ENCODE measurements at places on chromosomes 2 and 18.

GRCh38 chr18:46422552-46423055 is 234.4 kb downstream of the LOXHD1 start:
- DNase-seq = no peak
- H3K27me3 ChIP-seq = peaks cover 11% of the 10 kb centered on the region
- no peak overlapping the region for H3K27ac ChIP-seq

DNA sequence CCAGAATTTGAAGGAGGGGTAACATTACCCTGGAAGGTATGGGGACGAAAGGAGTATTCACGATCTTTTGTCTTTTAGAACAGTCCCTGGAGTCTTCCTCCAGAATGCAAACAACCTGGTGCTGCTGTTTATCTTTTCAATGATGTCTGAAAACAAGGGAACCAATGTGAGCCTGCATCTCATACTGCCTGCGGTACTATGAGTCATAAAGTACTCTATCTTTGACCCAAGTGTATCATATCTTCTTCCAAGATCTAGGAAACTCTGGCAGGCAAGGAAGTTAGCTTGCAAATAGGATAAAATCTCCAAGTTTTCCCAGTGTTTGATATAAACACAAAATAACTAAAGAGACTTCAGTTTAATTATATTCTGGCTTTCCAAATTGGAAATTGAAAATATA is 968.5 kb downstream of the LRP1B start:
- no peaks in the 10 kb centered on the region for H3K4me1 ChIP-seq
- no peak overlapping the region for H3K4me3 ChIP-seq
- no peak for DNase-seq
- H3K27me3 ChIP-seq = no peaks in the 10 kb centered on the region
- H3K27ac ChIP-seq = no peak overlapping the region
- no peaks in the 10 kb centered on the region for H3K36me3 ChIP-seq

DNA sequence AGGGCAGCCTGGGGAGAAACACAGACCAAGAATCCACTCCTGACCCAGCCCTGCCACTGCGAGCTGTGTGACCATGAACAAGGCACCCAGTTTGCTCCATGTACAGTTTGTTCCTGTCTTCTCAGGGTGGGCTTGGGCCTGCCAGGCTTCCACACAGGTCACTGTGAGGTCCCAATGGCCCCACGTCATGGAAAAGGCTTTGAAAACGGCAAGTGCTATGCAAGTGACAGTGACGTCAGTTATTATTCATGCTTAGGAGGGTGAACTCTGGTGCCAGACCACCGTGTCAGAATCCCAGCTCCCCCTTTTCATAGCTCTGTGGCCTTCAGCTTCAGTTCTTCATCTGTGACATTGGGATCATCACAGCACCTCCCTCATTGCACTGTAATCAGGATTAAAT is 87.1 kb downstream of the TNS1 start:
- no peak overlapping the region for H3K4me3 ChIP-seq
- no peak overlapping the region for H3K27ac ChIP-seq
- H3K4me1 ChIP-seq = peaks cover 64% of the 10 kb centered on the region
- H3K36me3 ChIP-seq = peaks cover 4% of the 10 kb centered on the region
- peaks cover 18% of the 10 kb centered on the region for H3K27me3 ChIP-seq
- DNase-seq = no peak

GRCh38 chr2:73894475-73894850 is 1.7 kb downstream of the ACTG2 start:
- H3K27me3 ChIP-seq = peaks cover 6% of the 10 kb centered on the region
- H3K4me1 ChIP-seq = no peaks in the 10 kb centered on the region
- peak overlapping the region; percentile 68 for H3K27ac ChIP-seq
- H3K36me3 ChIP-seq = no peaks in the 10 kb centered on the region
- no peak overlapping the region for H3K4me3 ChIP-seq

DNA sequence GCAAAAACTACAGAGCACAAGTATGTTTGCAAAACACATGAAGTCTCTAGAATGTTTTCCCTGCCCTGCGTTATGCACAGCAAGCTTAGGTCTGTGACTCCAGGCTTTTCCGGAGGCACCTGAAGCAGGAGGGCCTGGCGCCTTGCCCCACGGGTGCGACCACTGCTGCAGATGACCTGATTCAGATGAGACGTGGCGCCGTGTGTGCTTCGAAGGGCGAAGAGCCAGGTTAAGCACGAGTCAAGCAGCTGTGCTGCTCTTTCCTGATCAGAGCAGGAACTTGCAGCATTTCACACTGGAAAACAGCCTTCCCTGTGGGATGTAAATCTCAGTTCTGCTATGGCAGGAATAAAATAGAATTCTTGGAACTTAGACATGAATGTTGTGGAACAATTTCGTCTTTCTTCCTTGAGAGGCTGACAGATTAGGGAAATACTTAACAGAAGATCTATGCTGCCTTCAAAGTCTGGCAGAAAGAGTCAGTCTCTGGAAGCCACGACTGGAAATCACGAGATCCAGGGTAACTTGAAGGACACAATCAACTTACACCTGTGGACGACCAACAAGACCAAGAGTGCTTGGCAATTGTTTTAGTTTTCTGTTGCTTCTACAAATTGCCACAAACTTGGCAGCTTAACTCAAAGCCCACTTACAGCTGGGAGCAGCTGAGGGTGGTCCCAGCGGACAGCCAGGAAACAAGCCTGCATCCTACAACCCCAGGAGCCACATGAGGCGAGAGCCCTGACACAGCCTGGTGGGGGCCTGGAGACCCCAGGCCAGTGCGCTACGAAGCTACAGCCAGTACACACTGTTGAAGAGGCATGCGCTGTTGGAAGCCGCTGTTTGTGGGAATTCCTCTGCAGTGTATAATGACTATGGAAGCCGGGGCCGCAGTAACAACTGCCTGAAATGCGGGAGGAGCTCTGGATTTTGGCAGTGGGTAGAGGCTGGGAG is 42.9 kb downstream of the EIPR1 start:
- H3K27ac ChIP-seq = no peak overlapping the region
- H3K4me1 ChIP-seq = peaks cover 13% of the 10 kb centered on the region
- no peak for DNase-seq
- H3K27me3 ChIP-seq = peaks cover 3% of the 10 kb centered on the region
- peak overlapping the region; percentile 25 for H3K4me3 ChIP-seq

GRCh38 chr2:133476286-133476685 is 92.0 kb downstream of the NCKAP5 start:
- H3K27me3 ChIP-seq = no peaks in the 10 kb centered on the region
- no peak for DNase-seq
- no peak overlapping the region for H3K27ac ChIP-seq
- no peak overlapping the region for H3K4me3 ChIP-seq
- H3K4me1 ChIP-seq = no peaks in the 10 kb centered on the region
- H3K36me3 ChIP-seq = no peaks in the 10 kb centered on the region

DNA sequence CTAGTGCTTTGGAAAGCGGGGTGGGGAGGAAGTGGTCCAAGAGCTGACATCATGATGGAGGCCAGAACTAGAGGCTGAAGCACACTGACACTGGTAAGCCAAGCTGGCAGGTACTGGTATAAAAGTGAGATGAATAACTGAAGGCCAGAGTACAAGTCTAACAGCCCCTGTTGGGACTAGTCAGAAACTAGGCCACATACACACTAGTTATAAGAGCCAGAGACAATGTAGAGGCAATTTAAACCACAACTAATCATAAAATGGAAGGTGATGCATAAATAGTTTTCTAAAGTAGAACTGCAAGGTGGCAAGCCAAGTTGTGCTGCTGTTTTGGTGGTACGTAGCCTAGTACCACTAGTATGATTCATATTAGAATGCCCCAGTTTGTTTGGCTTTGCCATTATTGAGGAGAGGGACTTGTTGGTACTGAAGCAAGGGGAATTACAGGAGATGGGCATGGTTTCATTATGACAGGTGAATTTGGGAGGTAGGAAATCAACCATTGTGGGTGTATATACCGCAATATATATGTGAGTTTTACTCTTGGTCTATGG is 57.6 kb downstream of the GDF7 start:
- no peak overlapping the region for H3K4me3 ChIP-seq
- no peak for DNase-seq
- H3K27me3 ChIP-seq = peaks cover 2% of the 10 kb centered on the region

GRCh38 chr18:44897411-44897810 is 216.7 kb downstream of the SETBP1 start:
- H3K4me3 ChIP-seq = no peak overlapping the region
- peaks cover 12% of the 10 kb centered on the region for H3K36me3 ChIP-seq
- peak overlapping the region; percentile 7 for H3K27ac ChIP-seq

DNA sequence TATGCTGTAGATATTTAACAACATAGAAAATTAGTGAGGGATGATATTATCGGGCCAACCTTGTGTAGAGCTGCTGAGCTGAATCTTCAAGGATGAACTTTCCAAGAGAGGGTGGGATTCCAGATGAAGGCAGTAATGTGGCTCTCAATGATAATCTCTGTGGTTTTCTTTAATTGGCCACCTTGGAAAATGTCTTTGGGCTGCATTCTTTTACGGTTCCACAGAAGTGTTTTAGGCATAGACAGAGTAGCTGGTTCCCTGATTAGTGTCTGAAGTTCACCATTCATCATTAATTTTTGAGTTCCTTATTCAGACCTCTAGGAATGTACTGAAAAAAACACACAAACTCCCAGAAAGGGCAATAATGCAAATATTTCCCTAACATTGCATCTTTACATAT is 1566.9 kb upstream of the PIK3C3 start:
- no peaks in the 10 kb centered on the region for H3K36me3 ChIP-seq
- H3K27me3 ChIP-seq = peaks cover 2% of the 10 kb centered on the region
- no peak overlapping the region for H3K4me3 ChIP-seq

- no peak overlapping the region for H3K27ac ChIP-seq
- no peak for DNase-seq
- H3K27me3 ChIP-seq = peaks cover 3% of the 10 kb centered on the region
- no peaks in the 10 kb centered on the region for H3K36me3 ChIP-seq
- H3K4me3 ChIP-seq = no peak overlapping the region
- peaks cover 10% of the 10 kb centered on the region for H3K4me1 ChIP-seq
These were observed 30.4 kb downstream of the RAMP1 start for GRCh38 chr2:237889811-237890210.
